NCI-H1048 (cell line): ENCODE measurements at places on chromosomes 16 and 17.
A peak's percentile ranks its signal among the peaks of the same experiment; 100 is the strongest.

DNA sequence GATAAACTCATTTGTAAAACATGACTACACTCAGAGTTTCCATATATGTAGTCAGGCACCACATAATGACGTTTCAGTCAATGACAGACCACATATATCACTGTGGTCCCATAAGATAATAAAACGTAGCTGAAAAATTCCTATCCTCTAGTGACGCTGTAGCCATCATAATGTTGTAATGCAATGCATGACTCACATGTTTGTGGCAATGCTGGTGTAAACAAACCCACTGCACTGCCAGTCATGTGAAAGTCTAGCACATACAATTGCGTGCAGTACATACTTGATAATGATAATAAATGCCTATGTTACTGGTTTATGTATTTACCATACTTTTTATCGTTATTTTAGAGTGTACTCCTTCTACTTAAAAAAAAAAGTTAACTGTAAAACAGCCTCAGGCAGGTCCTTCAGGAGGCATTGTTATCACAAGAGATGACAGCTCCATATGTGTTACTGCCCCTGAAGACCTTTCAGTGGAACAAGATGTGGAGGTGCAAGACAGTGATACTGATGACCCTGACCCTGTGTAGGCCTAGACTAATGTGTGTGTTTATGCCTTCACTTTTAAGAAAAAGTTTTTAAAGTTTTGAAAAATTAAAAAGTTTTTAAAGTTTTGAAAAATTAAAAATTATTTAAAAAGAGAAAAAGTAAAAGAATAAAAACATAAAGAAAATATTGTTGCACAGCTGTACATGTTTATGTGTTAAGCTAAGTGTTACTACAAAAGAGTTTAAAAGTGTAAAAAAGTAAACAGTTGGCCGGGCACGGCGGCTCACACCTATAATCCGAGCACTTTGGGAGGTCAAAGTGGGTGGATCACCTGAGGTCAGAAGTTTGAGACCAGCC lies 9.0 kb downstream of the STAT5B start:
- DNase-seq = no peak

GRCh38 chr17:17628388-17629008 lies 37.0 kb upstream of the PEMT start:
- DNase-seq = no peak

- DNase-seq = peak; percentile 41
Measured at GRCh38 chr17:14926526-14927122, 338.5 kb downstream of the PMP22 start.

GRCh38 chr16:66538910-66539309 lies 11.0 kb downstream of the TK2 start:
- DNase-seq = no peak

GRCh38 chr17:17413821-17414220 lies 63.0 kb upstream of the MED9 start:
- no peak for DNase-seq

DNA sequence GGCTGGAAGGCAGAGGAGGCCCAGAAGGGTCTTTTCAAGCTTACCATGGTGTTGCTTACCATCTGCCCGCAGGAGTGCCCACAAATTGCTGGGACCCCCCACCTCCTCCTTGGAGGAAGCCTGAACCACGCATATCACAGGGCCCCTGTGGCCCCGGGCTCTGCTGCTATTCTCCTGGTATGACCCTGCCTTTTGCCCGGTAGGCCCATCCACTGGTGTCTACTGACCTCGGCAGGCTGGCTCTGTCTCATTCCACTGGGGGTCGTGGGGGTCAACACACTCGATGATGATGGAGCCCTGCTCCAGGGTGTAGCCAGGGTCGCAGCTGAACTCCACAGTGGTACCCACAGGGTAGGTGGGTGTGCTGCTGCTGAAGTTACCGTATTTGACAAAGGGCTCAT lies 8.2 kb upstream of the PHF12 start:
- DNase-seq = no peak
